ENCODE measurements at places on chromosomes 2 and 18. TPM values are rescaled to one million over a fixed set of nuclear protein-coding genes. Genes with fewer than 3 reads are reported as not detected.

GRCh38 chr2:106975641-106976040 lies 89.7 kb upstream of the ST6GAL2 start:
- no peak overlapping the region for H3K27ac ChIP-seq
- no peaks in the 10 kb centered on the region for H3K36me3 ChIP-seq
- no peaks in the 10 kb centered on the region for H3K27me3 ChIP-seq
- H3K4me1 ChIP-seq: no peaks in the 10 kb centered on the region
- no peak for DNase-seq
- no peak overlapping the region for H3K4me3 ChIP-seq

- DNase-seq: no peak
- H3K4me3 ChIP-seq: no peak overlapping the region
- no peak overlapping the region for H3K27ac ChIP-seq
- H3K27me3 ChIP-seq: no peaks in the 10 kb centered on the region
- H3K4me1 ChIP-seq: no peaks in the 10 kb centered on the region
Measured at GRCh38 chr2:65881592-65881991, 449.2 kb upstream of the SPRED2 start.

DARS1 gene
- 76.4 TPM for total RNA-seq

DNA sequence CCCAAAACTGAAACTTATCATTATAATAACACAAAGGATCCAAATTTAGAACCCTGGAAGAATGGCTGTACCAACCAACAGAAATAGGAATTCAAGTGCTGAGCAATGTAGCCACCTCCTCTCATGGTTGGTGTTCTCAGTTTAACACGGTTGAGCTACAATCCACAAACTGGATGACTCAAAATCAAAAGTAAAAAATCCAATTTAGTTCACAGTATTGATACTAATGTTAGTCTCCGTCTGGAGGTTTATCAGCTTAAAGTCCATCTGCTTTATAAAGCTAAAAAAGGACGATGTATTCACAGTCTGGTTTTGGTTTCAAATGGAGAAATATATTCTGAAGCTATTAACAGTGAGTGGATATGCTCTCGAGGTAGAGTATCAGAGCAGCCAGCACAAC lies 40.5 kb downstream of the CNTNAP5 start:
- no peak overlapping the region for H3K4me3 ChIP-seq
- H3K27ac ChIP-seq: no peak overlapping the region
- DNase-seq: no peak

ABCG8 gene
- total RNA-seq: 0.15 TPM

GRCh38 chr2:121245913-121246312 lies 39.1 kb downstream of the TFCP2L1 start:
- DNase-seq: no peak
- H3K27me3 ChIP-seq: no peaks in the 10 kb centered on the region
- H3K4me1 ChIP-seq: no peaks in the 10 kb centered on the region
- no peak overlapping the region for H3K27ac ChIP-seq

GRCh38 chr2:143948710-143949109 lies 571.2 kb downstream of the ZEB2 start:
- H3K27me3 ChIP-seq: no peaks in the 10 kb centered on the region
- no peaks in the 10 kb centered on the region for H3K36me3 ChIP-seq
- no peak overlapping the region for H3K4me3 ChIP-seq
- H3K4me1 ChIP-seq: no peaks in the 10 kb centered on the region
- no peak for DNase-seq
- no peak overlapping the region for H3K27ac ChIP-seq

GRCh38 chr2:162082036-162082435 lies 8.0 kb upstream of the DPP4 start:
- no peak for DNase-seq
- no peak overlapping the region for H3K4me3 ChIP-seq
- no peaks in the 10 kb centered on the region for H3K4me1 ChIP-seq
- no peak overlapping the region for H3K27ac ChIP-seq

Measured in breast epithelium (tissue), 4 donors.